Urinary bladder (tissue), 4 donors: ENCODE measurements at places on chromosomes 6 and 20. TPM values are rescaled to one million over a fixed set of nuclear protein-coding genes. Genes with fewer than 3 reads are reported as not detected.

The MLIP gene
- 0.98 TPM for polyA plus RNA-seq

The ZFAND3 gene
- 68.9 TPM for polyA plus RNA-seq

DNA sequence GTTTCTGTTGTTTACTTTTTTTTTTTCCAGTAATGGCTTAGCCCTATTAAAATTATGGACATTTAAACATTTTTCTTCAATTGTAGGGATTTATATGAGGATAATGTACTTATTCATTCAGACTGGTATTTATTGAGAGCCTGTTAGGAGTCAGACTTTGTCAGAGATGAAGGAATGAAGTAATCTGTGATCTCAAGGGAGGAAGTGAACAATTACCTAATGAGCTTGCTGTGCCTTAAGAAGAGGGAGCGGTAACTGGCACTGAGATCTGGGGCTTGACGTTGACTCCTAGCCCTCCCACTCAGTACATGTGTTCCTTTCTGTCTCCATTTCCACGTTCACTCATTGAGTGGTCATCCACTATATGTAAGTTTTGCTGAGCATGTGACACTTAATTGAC lies 12.6 kb downstream of the AFDN start:
- no peak for DNase-seq

GRCh38 chr6:107962723-107963122 lies 4.7 kb upstream of the SEC63 start:
- no peak for DNase-seq

- DNase-seq: no peak
Observed at GRCh38 chr20:36967636-36968035, 16.1 kb upstream of the SAMHD1 start.

DNA sequence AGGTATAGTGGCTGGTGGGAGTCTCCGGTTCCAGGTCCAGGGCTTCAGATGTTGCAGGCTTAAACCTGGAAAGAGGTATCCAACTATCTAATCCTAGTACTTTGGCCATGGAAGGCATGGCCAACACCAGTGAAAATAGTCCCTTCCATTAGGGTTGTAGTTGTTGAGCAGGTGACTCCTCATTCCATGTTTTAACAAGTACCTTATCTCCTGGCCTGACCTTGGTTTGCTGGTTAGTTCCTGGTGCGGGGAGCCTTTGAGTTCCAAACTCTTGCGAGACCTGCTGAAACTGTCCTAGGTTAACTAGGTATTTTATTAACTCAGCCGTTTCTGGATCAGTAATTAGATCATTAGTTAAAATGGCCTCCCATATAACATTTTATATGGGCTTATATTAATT lies 165.1 kb upstream of the PROKR2 start:
- DNase-seq: no peak

DNA sequence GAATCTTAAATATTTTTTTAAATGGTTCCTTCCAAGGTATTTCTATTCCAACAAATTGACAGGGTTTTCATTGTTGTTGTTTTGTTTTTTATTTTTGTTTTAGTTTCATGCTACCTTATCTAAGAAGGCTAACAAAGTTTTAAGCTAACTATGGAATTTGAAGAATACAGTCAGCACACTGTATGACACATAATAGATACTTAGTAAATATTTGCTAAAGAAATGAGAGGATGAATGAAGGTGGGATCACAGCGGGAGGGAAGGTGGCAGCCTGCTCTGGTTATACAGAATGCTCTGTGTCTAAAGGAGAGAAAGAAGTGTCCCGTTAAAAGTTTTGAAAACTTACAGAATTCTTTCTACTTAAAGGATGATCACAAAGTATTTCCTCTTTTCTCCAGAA lies 43.7 kb upstream of the DST start:
- DNase-seq: no peak

DNA sequence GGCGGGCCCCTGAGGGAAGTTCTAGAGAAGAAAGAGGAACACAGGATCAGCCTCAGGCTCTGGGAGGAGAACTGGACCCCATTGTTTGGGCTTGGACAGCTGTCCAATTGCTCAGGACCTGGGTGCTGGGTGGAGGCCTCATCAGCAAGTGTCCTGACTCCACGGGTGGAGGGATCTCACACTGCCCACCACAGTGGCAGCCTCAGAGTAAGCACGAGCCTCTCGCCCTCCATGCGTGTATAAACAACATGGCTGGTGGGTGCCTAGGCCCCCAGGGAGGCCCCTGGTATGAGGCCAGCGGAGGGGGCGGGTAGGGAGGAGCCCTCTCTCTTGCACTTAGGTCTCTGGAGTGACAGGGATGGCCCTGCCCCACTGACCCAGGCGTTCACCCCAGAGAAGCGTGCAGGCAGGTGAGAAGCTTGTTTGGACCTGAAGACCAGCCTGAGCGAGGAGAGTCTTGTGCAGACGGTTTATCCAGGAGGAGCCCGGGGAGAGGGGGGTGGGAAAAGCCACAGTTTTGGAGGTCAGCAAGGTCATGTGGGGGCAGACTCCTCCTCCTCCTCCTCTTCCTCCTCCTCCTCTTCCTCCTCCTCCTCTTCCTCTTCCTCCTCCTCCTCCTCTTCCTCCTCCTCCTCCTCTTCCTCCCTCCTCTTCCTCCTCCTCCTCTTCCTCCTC lies 41.9 kb upstream of the BHLHE23 start:
- DNase-seq: no peak

- no peak for DNase-seq
Observed at GRCh38 chr20:20566516-20566915, 145.9 kb downstream of the RALGAPA2 start.
